Hepatocyte (in vitro differentiated cells): ENCODE measurements at places on chromosomes 1 and 21.

DNA sequence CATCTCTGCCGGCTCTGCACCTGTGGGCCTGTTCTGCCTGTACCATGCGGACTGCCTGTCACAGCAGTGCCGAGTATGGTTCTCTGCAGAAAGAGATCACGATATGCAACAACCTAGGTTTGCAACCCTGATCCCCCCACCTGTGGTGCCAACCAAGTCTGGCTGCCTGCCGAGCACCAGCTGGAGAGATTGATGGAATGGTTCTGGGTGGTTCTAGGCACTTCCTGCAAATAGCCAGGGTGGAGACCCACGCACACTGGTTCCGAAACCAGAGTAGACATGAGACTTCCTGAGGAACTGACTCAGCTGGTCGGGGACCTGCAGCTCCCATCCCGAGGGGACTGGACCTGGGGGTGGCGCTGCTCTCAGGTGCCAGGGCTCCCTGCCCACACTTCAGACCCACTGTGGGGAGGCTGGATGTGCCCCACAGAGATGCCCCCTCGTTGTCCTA is 5.4 kb downstream of the TPRG1L start:
- DNase-seq, result no peak

- no peak for DNase-seq
Measured at GRCh38 chr1:15578921-15579682, 5.7 kb downstream of the AGMAT start.

GRCh38 chr1:209673631-209674417 is 1.4 kb upstream of the G0S2 start:
- DNase-seq, result no peak

GRCh38 chr1:19577036-19577435 is 67.1 kb upstream of the NBL1 start:
- no peak for DNase-seq
